ENCODE measurements at places on chromosomes 7 and 10. TPM values are rescaled to one million over a fixed set of nuclear protein-coding genes. Genes with fewer than 3 reads are reported as not detected.

DNA sequence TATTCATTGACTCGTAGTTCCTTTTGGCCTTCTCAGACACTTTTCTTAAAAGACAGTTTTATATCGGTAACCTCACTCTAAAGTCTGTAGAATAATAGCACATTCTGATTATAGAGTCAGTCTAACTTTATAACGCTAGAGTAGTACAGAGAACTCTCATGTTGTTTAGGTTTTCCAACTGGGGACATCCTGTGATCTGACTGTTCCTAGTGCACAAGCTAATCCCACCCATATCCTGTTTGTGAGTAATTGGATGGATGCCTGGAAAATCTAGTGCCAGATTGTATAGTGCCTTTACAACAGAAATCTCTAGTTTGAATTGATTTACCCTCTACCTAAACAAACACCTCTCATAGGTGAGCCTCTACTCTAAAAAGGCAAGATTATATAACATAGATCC, 107.4 kb downstream of the ZEB1 start:
- DNase-seq = peak; percentile 98

DNA sequence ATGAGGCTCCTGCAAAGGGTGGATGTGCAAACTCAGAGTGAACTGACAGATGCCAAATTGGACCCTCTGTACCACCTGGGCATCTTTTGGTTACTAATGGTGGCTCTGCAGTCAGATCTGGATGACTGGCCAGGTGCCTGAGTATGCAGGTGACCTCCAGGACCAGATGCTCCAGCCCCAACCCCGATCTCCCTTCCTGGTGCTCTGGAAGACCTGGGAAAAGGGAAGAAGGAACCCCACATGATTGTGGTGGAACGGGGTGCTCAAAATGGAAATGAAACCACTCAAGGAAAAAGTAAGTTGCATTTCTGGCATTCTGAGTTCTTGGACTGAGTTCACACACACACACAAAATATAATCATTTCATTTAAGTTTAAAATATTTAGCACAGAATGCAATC, 9.8 kb upstream of the AEBP1 start:
- DNase-seq = no peak

DNA sequence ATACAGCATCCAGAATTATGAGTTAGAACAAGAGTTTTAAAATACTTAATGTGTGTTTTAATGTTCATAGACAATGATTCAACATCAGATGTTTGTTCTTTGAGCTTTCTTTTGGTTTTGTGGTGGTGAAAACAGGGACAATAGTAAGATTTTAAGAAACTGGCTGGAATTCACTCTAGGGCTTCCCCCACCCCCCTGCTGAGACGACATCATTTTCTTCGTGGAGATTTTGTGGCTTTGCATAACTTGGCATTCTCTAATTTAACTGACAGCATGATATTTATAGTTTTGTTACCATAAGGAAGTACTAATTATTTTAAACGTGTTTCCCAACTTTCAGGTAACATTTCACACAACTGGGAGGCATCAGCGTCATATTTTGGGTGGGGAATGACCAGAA, 184.1 kb downstream of the BICC1 start:
- no peak for DNase-seq

- peak; percentile 76 for DNase-seq
Measured at GRCh38 chr10:95445837-95446486, 115.2 kb downstream of the SORBS1 start.

DNA sequence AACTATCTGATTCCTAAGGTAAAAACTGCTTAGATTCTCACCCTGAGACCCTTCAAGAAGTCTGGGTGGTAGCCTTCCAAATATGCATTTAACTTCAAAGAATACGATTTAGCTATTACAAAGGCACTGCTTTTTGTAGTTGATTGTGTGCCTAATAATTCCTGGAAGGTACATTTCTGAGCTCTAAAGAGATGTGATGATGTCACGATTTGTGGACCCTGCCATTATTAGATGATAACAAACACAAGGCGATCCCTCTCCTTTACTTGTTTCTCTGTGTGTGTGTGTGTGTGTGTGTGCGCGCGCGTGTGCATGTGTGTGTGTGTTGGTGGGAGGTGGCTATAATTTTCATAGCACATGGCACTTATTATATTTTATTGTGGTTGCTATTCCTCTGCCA, 70.9 kb downstream of the TFPI2 start:
- DNase-seq = no peak

DNA sequence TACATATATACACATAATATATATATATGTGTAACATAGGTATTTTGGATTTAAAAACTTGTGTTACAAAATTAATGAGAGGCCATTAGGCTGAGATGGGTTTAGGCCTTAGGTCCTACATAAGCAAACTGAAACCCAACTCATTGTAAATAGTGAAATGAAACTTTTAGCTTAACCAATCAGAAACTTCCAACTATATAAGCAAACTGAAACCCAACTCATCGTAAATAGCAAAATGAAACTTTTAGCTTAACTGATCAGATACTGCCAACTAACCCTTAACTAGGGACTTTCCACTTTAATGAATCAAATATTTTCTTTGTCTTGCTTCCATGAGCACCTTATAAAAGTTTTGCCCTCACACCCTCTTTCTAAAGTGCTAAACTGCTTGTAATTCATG, 17.3 kb upstream of the SAMD9L start:
- no peak for DNase-seq

DNA sequence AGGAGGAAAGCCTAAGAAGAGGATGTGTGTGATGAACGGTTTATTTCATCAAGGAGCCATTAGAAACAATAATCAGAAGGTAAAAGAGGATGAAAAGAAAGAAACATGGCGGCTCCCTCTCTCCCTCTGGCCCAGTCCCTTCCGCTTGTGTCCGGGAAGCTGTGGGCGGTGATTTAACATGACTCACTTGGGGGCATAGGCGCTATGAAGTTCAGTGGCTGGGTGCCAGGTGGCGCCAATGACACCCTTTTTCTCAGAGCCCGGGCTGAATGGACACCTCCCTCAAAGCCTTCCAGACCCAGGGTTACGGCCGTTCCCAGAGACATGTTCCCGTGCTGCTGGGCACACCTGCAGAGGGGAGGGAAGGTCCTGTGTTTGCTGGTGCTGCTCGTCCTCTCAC, 244.0 kb downstream of the SKAP2 start:
- peak; percentile 7 for DNase-seq

- no peak for DNase-seq
Measured at GRCh38 chr10:4194231-4194630, 409.2 kb upstream of the KLF6 start.

DNA sequence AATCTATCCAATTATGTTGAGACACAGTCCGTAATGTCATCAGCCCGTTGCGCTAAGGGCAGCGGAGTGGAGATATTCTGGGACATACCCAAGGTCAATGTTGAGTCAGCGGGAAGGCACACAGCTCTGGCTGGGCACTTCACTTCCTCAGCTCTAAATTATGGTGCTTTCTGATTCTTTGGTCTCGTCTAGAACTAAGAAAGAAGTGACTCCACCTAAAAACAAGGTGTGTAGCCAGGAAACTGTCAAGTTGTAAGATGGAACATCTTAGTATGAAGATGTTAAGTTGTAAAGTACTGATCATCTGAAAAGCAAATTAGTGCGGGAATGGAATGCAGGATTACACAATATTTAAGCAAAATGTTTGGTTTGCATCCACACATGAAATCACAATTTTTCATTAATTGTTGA, 43.1 kb downstream of the BAIAP2L1 start:
- DNase-seq = peak; percentile 69

GRCh38 chr7:17544401-17544800, 245.9 kb downstream of the AHR start:
- no peak for DNase-seq

- no peak for DNase-seq
Measured at GRCh38 chr7:1659696-1660095, 10.4 kb upstream of the ELFN1 start.

- DNase-seq = no peak
Measured at GRCh38 chr10:33129141-33129995, 171.3 kb upstream of the ITGB1 start.

- DNase-seq = no peak
Measured at GRCh38 chr10:12427276-12427675, 77.9 kb downstream of the CAMK1D start.

DNA sequence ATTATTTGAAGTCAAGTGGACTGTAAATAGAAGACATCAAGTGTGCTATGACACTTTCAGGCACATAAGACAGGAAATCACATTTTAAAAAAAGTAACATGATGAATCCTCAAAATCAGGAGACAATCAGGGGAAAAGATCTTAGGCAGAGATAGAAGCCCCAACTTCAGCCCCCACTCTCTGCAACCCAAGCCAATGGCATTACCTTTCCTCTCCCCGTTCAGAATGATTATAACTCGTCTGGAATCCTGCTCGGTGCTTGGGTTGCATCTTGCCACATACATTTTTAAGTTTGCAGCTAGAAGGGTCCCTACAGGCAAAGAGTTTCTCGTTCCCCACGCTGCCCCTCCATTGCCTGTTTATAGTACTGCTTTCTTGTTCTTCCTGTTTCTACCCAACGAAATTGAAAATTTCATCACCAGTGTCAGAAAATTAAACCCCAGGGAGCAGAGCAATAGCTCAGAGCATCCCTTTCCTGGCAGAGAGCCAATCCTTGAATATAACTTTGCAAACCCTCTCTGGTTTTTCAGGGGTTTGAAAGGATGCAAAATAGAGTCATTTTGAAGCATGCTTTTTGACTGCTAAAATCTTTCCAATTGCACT, 260.5 kb upstream of the AOAH start:
- DNase-seq = no peak

DNA sequence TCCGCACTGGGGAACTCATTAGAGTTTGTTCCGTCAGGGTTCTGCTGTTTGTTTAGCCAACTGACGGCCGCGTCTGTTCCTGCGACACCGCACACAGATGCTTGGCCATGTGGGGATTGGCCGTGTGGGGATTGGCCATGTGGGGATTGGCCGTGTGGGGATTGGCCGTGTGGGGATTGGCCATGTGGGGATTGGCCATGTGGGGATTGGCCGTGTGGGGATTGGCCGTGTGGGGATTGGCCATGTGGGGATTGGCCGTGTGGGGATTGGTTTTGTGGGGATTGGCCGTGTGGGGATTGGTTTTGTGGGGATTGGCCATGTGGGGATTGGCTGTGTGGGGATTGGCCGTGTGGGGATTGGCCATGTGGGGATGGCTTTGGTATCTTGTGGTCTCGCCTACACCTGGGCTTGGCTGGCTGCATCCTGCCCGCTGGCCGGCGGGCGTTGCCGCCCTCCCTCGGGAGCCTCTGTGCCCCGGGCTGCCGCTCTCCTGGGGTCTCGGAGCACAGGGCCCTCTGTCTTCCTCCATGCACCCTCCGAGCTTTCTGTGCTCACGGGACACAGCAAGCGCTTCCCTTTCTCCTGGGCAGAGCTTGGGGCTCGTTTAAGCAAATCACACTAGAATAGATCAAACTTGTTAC, 62.5 kb downstream of the NKX6-2 start:
- no peak for DNase-seq

- DNase-seq = no peak
Measured at GRCh38 chr10:6244510-6244909, 41.8 kb downstream of the PFKFB3 start.

Gene MAGI2
- 0.44 TPM for total RNA-seq

Gene IGF2BP3
- total RNA-seq = 23.1 TPM

Gene TUBAL3
- not detected for total RNA-seq

Gene RELN
- total RNA-seq = 1,451 TPM

Gene AFAP1L2
- total RNA-seq = under 0.01 TPM

Gene MEIG1
- total RNA-seq = not detected

Gene CARD11
- total RNA-seq = 3.1 TPM

Gene KCNH2
- not detected for total RNA-seq

Gene AKR1C1
- total RNA-seq = 8.7 TPM

Data from lung microvascular endothelial cell (primary cell).